ENCODE measurements at places on chromosomes 6 and 20.

GRCh38 chr20:8039042-8039441 is 19.5 kb upstream of the TMX4 start:
- DNase-seq: no peak

- DNase-seq: no peak
These were observed 349.1 kb upstream of the GJE1 start for GRCh38 chr6:141783585-141783984.

DNA sequence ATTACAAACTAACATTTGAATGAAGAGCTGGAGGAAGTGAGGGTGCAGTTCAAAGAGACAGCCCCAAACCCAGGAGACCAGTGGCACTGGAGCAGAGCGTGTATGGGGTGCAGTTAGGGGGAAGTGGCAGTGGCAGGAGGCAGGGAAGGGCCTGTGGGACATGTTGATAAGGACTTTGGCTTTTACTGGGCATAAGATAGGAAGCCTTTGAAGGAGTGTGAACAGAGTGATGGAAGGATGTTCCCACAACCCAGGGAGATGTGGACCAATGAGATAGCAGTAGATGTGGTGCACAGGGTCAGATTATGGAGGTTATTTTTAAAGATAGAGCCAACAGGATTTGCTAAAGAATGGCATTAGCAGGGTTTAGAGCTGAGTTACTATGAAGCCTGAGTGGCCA is 56.4 kb downstream of the AIG1 start:
- DNase-seq: no peak

DNA sequence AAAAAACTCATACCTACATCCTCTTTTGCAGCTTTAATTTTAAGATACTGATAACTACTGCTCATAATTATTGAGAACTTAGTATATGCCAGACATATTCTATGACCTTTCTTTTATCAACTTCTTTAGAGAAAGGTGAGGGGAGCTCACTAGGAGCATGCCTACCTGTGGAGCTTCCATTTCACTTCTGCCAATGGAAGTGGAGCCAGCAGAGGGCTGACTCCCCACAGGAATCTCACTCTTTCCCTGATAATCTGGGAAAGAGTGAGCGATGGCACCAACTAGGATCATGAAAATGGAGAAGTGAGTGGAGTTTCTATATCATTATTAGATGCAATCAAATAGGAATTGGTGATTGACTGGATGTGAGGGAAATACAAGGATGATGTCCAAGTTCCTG is 484.9 kb downstream of the LMBRD1 start:
- DNase-seq: no peak

- no peak for DNase-seq
These were observed 896 bp upstream of the RNASET2 start for GRCh38 chr6:166957087-166957804.

DNA sequence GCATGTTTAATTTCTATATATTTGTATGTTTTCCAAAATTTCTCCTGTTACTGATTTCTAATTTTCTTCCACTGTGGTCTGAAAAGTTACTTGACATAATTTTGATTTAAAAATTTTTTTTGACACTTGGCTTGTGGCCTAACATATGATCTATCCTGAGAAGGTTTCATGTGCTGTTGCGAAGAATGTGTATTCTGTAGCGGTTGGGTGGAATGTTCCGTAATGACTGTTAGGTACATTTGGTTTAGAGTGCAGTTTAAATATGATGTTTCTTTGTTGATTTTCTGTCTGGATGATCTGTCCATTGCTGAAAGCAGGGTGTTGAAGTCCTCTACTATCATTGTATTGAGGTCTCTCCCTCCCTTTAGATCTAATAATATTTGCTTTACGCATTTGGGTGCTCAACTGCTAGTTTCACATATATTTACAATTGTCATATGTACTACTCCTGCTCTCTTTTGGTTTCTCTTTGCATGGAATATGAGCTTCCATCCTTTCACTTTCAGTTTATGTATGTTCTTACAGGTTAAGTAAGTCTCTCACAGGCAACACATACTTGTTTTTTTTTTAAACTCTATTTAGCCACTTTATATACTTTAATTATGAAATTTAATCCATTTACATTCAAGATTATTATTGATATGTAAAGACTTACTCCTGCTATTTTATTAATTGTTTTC is 19.5 kb upstream of the EDN1 start:
- DNase-seq: no peak

DNA sequence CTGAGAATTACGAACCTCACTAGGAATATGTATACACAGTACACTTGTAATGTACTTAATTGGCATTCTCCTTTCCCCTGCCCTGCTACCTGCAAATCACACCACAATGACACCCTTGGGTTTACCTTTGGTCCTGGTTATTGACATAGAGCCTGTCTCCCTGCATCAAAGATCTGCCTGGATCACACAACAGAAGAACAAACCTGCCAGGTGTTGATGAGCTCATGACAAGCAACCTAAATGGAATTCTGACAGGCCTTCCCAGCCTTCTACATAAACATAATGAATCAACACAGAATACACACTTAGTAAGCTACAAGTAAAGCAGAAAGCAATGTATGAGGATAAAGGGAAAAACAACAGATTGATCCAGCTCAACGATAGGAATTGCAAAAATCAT is 95.6 kb downstream of the HDGFL1 start:
- no peak for DNase-seq

- no peak for DNase-seq
These were observed 223.1 kb downstream of the EYA2 start for GRCh38 chr20:47117773-47118172.

GRCh38 chr6:8780653-8781052 is 345.3 kb upstream of the SLC35B3 start:
- DNase-seq: no peak

DNA sequence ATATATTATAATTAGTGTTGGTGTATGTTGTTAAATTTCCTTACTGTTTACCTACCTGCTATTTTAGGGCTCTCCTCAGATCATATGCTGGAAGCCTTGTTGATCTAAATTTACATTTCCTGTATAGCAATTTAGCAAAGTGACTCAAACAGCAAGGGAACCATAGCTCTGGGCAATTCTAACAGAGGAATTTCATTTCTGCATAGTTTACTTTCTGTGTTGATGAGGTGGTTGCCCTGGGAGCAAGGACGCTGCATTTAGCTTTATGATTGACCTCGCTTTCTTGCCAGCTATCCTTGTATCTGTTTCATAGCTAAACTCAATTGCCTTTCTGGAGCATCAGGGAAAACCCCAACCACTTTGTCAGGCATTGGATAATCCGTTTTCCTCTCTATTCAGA is 810.8 kb downstream of the GRIK2 start:
- no peak for DNase-seq

DNA sequence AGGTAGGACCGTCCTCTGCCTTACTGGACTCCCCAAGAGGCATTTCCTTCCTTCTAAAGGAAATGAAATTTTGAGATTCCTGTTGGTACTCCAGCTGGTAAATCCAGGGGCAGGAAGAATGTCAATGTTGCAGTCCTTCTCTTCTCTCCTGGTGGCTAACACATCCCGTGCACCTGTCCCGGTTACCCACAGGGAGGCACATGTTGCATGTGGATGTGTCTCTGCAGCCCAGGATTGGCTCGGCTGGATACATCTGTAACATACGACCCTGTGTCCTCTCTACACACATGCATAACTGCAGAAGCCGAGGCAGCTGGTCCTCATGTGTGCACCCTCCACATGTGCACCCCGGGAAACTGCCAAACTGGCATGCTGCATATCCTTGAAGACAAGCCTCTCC is 1.3 kb upstream of the LRFN2 start:
- no peak for DNase-seq

DNA sequence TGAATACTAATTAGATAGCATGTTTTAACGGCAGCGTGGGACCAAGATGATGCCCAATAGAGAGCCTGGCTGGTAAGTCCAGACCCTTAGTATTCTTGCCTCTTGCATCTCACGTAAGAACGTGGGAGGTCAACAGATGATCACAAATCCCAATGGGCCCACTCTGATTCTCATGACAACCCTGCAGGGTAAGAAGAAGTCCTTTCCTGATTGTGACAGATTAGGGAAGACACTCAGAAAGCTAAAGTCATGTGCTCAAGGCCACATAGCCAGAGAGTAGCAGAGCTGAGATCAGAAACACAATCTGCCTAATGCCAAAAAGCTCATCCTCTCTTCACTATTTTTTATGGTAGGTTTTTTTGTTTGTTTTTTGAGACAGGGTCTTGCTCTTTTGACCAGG is 103.8 kb downstream of the RALGAPA2 start:
- no peak for DNase-seq

DNA sequence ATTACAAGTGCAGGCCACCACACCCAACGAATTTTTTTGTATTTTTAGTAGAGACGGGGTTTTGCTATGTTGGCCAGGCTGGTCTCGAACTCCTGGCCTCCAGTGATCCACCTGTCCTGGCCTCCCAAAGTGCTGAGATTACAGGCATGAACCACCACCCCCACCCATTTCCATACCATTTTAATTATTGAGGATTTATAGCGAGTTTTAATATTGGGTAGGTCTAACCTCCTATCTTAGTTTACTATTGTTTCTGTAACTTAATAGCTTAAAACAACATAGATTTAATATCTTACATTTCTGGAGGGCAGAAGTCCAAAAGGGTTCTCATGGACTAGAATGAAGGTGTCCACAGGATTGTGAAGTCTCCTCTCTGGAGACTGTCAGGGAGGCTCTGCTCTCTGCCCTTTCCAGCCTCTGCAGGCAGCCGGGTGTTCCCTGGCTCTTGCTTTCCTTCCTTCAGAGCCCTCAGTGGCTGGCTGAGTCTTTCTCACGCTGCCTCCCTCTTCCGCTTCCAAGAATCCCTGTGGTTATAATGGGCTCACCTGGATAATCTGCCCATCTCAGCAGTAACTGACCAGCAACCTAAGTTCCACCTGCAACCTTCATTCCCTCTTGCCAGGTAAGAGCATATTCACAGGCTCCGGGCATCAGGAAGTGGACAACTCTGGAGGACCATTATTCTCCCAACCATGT is 18.6 kb upstream of the BCAS4 start:
- DNase-seq: no peak

DNA sequence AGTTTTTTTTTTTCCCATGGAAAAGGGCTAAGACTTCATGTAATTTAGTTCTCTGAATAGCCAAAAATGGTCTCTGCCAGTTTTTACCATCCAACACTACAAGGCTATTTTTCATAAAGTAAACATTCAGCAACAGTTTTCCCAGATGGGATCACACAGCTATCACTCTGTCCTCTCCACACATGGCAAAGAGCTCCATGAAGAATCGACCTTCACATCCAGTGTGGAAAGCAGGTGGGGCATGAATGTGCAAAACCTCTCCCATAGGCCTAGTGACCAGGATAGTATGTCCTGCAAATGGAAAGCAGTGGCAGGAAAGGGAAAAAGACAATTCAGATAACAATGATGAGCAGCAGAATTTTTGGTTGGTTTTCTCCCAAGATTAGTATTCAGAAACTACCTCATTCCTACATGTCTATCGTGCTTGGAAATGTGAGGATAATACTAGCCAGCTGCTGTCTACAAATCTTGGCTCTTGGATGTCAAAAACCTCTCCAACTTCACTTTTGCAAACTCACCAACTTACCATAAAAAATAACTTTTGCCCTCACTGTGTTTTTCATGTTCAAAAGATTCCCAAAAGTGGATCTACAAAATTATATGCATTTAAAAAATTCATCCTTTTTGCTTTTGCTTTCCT is 159.7 kb upstream of the MCHR2 start:
- DNase-seq: no peak

DNA sequence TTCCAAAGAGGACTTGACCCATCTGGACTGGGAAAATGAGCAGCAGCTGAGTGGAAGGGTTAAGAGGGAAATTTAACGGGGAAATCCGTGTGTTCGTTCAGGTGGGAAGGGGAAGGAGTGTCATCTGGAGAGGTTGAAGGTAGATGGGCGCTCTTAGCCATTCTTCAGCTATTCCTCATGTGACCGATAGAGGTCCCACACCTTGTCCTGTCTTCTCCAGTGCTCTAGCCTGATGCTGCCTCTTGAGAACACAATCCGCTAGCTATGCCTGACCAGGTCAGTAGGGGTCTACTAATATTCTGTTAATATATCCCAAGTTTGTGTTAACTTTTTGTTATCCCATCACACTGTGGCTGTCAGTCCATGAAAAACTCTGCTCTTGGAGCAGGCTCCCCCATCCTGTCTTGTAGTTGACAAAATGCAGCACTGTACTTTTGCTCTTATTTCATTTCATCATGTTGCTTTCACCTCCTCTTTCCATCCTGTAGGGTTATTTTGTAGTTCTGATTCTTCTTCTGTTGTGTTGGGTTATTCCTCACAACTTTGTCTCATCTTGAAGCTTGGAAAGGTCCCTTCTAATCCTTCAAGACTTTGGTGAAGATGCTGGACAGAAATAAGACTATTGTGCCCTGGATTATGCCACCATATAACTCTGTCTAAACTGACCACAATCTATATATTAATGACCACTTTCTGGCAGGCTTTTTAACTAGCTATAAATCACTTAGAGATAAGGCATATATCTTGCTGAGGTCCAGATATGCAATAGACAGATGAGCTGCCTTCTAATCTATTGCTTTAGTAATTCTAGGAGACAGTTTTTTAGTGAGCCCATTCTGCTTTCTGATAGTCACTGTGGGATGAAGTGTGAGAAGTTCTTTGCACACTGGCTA is 123.4 kb upstream of the SUPT3H start:
- DNase-seq: no peak

GRCh38 chr20:33012327-33013189 is 5.1 kb downstream of the BPIFB2 start:
- no peak for DNase-seq

- DNase-seq: no peak
These were observed 2.4 kb downstream of the FLRT3 start for GRCh38 chr20:14335052-14335451.

DNA sequence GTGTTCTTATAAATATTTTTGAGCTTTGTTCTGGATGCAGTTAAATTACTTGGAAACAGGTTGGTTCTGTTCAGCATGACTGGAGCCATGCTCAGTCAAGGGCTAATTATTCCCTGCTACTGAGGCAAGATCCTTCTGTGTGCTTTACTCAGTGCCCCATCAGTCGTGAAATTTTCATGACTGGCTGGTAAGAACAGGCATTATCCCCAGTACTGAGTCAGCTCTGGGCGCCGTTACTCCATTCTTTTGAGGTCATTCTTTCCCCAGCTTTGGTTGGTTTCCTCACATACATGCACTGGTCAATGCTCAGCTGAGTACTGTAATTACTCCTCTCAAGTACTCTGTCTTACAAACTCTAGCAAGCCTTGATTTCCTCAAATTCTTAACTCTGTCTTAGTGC is 71.3 kb downstream of the CDKAL1 start:
- DNase-seq: no peak

DNA sequence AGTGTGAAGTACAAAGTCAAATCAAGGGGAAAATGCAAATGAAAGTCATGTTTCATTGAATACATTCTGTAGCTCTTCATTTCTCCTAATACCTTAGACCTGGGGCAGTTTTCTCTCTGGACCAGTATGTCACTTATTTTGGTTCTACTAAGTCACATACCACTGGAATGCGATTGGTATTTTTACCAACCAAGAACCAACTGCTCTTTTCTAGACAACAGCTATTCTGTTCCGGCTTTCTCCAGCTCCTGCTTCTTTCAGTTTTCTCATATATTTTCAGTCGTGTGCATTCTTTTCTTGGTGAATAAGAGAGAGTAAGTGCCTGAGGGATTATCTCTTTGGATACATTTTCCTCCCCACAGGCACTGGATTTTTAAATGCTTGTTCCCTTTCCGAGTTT is 39.2 kb upstream of the SPACA1 start:
- no peak for DNase-seq

- DNase-seq: no peak
These were observed 1.3 kb downstream of the EPPIN start for GRCh38 chr20:45545754-45546453.

GRCh38 chr20:36094497-36094896 is 60.0 kb upstream of the EPB41L1 start:
- DNase-seq: no peak
